Stimulated activated CD8-positive, alpha-beta memory T cell treated with anti-CD3 and anti-CD28 coated beads, Interleukin-15, amount 100 ng/mL, for 24 hours (primary cell): ENCODE measurements at places on chromosomes 6 and 20.

- no peak for DNase-seq
Observed at GRCh38 chr20:32762754-32763201, 593 bp downstream of the DNMT3B start.

DNA sequence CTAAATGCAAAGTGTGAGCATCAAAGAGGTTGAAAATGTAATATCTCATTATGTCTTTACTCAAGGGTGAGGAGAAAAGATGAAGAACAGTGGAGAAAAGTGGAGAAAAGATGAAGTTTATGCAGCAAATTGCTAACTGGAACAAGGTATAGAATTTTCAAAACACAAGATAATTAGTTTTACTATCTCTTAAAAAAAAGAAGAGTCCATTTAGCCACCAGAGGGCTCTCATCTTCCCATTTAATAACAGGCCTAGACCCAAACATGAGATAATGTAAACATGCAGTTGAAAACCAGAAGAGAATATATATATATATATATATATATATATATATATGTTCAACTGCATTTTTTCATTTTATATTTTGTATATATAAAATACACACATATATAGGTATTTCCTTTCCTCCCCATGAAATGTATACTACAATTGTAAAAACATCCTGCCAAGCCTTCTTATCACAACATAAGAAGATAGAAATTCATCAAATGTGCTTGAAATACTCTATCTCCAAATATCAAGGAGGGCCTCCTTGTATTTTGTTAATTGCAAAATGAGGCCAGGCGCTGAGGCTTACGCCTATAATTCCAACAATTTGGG is 78.4 kb downstream of the ADTRP start:
- DNase-seq = no peak

- DNase-seq = no peak
Observed at GRCh38 chr20:20461551-20461950, 93.6 kb downstream of the INSM1 start.

- DNase-seq = no peak
Observed at GRCh38 chr6:134223796-134224420, 94.0 kb downstream of the SGK1 start.

- no peak for DNase-seq
Observed at GRCh38 chr20:43392561-43392960, 65.1 kb upstream of the SRSF6 start.

DNA sequence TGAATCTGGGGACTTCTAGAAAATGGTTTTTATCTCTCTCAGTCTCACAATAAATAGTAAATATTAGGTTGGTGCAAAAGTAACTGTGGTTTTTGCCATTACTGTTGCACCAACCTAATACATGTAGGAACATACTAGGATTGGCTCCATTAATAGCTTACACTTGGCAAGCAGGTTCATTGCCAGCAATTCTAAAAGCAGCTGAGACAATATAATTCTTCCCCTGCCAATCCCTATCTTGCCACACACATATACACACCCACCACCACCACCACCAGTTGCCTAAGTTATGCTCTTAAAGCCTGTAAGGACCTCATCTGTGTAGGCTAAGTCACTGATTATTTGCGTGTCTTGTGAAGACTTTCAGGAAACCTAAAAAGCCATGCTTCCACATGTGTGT is 145.1 kb downstream of the KIF16B start:
- DNase-seq = no peak

- no peak for DNase-seq
Observed at GRCh38 chr20:55947701-55948100, 57.6 kb downstream of the CBLN4 start.

GRCh38 chr20:47392015-47392720 is 35.7 kb upstream of the ZMYND8 start:
- DNase-seq = no peak

DNA sequence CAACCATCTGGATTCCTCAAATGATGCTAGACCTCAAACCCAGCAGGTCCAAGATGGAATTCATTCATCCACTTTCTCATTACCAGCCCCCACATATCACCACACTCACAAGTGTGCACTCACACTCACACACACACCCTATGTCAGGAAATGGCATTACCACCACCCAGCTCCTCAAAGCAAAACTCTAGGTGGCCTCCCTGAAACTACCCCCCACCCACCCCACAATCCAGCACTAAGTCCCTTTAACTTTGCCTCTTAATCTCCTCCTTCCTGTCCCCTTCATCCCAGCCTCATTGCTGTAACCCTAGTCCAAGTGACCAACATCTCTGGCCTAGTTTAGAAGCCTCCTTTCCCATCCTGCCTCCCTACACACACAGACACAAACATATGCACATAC is 109.4 kb downstream of the TNFAIP3 start:
- no peak for DNase-seq

GRCh38 chr20:59205044-59205443 is 41.4 kb downstream of the ZNF831 start:
- no peak for DNase-seq

DNA sequence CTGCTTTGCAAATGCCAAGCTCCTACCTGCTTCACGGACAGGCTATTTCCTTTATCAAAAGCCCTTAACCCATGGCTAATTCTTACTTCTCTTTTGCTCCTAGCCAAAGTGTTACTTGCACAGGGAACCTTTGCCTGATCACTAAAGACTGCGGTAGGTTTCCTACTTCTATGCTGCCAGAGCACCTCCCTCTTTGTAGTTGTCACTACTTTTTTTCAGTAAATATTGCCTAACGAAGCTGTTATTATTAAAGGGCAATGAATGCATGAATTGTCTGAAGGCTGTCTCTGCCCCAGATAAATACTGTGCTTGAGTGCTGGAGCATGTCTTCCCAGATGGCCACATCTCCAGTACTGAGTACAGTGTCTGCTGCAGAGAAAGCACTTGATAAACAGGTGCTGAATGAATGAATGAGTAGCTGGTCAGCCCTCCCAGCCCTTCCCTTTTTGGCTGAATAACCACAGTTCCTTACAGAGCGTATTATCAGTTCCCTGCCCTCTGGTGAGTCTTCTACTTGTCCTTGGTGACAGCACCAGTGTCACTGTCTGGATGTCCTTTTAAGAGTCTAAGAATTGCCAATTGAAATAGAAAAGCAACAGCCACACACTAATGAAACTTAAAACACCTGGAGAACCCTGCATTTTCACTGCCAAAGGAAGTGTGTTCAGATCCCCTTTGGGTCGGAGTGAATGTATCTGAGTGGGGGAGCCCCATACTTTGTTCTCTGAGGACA is 73.6 kb upstream of the TRAF3IP2 start:
- no peak for DNase-seq

GRCh38 chr20:6940876-6941275 is 173.4 kb downstream of the BMP2 start:
- DNase-seq = no peak

DNA sequence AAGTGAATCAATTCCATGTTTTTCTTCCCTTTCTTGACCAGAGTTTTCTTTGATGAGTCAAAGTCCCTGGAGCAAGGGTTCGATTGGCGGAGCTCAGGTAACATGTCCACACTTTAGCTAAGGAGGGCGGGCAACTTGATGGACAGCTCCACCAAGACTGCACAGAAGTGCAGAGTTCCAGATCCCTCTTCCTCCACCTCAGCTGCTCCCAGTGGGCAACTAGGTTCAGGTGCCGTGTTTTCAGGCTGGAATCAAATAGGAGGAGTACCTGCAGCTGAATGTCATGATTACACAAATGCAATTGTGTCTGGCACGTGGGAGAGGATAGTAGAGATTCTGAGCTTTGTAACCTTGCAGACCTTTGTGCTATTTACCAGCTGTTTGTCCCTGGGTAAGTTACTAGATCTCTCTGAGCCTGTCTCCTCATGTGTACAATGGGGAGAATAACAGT is 1.9 kb upstream of the ELMO2 start:
- DNase-seq = no peak

DNA sequence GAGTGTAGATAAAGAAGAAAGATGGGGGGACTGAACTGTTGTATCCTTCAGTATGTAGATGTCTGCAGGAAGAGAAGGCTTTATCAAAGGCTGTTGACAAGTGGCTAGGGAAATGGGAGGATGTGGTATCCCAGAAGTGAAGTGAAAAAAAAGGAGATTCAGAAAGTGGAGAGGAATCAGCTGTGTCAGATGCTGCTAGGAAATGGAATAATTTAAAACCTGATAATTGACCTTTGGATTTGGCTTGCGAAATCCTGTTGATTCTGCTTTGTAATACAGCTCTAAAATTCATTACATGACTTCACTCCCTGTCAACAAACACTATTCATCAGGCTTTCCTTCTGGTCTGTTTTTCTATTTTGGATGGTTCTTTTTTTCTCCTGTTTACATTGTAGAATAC is 41.7 kb downstream of the PHF3 start:
- DNase-seq = no peak

GRCh38 chr6:6798448-6798860 is 209.9 kb downstream of the LY86 start:
- DNase-seq = no peak

DNA sequence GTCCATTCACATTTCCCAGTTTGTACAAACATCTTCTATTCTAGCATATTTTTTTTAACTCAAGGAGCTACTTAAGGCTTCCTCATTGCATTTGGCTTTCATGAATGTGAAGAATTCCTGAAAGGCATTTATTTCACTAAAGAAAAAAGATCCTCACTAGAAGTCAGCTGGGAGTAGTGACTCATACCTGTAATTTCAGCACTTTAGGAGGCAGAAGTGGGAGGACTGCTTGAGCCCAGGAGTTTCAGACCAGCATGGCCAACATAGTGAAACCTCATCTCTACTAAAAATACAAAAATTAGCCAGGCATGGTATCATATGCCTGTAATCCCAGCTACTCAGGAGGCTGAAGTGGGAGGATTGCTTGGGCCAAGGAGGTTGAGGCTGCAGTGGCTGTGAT is 30.9 kb upstream of the XRN2 start:
- DNase-seq = no peak

- DNase-seq = no peak
Observed at GRCh38 chr6:30683183-30683979, 3.1 kb downstream of the PPP1R18 start.

GRCh38 chr6:19444041-19444440 is 393.1 kb upstream of the ID4 start:
- DNase-seq = no peak

DNA sequence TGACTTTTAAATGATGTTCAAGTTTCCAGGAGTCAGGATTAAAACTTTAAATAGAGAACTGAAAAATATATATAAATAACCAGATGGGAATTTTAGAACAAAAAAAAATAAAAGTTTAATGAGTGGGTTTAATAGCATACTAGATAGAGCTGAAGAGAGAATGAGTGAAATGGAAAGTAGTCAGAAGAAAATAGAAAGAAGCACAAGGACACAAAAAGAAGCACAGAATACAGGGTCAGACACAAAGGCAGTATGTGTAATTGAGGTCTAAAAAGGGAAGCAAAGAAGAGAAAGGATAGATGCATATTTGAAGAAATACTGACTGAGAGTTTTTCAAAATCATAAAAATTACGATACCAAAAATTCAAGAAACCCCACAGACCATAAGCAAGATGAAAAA is 159.8 kb upstream of the FERMT1 start:
- DNase-seq = no peak

DNA sequence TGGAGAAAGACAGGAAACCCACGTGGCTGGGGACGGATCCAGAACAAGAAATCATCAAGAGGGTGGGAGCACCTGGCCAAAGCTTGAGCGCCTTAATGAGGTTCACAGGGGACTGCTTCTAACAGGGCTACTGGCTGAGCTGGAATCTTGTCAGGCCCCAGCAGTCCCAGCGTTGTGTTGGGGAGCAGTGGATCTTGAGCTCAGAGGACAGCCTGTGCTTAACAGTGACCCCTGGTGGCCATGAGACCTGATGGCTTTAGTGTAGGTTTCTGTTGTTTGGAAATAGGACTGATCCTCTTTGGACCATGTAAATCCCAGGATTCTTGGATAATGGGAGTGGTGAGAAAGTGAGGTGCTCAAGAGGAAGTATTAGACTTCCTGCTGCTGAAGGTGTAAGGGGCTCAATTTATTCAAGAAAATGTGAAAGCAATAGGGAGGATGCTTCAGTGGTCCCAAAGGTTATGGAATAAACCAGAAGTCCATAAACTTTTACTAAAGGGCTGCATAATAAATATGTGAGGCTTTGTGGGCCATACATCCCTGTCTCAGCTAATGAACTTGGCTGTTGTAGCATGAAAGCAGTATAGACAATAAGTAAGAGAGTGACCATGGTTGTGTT is 216.2 kb downstream of the NFATC2 start:
- DNase-seq = no peak

DNA sequence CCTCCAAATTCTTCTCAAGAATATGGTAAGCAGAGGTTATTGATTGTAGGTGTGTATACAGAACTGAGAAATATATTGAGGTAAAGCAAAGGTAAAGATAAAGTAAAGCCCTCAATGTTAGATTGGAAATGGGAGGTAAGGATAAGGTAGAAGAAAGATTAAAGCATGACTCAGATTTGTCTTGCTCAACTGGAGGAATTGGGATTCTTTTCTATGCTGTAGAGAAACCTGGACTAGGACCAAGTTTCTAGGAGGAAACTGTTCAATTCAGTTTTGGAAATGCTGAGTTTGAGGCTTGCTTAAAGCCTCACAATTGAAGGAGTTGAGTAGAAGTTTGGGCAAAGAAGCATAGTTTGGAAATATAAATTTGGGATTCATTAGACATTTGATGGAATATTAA is 634.0 kb upstream of the PTCHD4 start:
- no peak for DNase-seq

DNA sequence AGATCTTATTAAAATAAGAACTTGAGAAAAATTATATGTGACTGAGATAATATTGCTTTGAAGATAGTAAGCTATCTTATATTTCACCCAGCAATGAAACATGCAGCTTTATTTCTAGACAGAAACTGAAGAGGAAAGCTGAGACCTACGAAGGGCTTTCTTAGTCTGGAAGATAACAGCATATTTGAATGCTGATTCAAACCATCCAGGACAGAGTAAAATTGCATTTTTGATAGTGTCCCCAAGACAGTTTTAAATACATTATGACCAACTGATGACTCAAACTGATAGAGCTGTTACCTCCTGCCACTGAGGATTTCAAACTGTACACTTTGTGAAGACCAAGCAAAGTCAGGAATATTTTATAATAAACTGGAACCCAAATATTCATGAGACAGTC is 409.6 kb downstream of the GRIK2 start:
- DNase-seq = no peak

- DNase-seq = no peak
Observed at GRCh38 chr20:40503119-40503518, 185.9 kb downstream of the MAFB start.

DNA sequence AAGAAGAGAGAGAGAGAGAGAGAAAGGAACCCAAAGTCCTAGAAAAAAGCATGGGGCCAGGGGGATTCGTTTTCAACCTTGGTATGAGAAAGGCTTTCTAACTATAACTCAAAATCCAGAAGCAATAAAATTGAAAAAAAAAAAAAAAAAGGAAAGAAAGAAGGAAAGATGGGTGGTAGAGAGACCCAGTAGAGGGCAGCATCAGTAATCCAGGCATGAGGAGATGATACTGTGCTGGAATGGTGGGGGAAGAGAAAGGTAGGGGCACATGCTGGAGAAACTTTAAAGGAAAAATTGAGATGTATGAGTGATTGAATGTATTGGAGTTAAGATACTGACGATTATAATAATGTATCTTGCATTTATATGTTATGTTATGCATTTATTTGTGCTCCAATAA is 1040.7 kb upstream of the FLRT3 start:
- no peak for DNase-seq
